ENCODE measurements at places on chromosomes 7 and 10.

DNA sequence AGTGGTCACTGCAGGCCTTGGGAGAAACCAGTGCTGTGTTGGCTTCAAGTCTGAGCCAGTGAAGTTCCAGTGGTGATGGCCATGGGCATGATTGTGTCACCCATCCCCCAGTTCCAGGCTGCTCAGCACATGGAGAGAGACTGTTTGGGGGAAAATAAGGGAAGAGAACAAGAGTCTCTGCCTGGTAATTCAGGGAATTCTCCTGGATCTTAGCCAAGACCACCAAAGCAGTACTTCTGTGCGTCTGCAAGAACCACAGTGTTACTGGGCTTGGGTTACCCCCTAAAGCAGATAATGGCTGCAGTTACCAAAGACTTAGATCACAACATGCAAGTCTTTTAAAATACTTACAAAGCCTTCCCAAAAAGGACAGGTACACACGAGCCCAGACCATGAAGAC lies 225.0 kb upstream of the SEMA3C start:
- no peak for DNase-seq

- DNase-seq: no peak
Measured at GRCh38 chr10:129814681-129815646, 149.1 kb downstream of the EBF3 start.

DNA sequence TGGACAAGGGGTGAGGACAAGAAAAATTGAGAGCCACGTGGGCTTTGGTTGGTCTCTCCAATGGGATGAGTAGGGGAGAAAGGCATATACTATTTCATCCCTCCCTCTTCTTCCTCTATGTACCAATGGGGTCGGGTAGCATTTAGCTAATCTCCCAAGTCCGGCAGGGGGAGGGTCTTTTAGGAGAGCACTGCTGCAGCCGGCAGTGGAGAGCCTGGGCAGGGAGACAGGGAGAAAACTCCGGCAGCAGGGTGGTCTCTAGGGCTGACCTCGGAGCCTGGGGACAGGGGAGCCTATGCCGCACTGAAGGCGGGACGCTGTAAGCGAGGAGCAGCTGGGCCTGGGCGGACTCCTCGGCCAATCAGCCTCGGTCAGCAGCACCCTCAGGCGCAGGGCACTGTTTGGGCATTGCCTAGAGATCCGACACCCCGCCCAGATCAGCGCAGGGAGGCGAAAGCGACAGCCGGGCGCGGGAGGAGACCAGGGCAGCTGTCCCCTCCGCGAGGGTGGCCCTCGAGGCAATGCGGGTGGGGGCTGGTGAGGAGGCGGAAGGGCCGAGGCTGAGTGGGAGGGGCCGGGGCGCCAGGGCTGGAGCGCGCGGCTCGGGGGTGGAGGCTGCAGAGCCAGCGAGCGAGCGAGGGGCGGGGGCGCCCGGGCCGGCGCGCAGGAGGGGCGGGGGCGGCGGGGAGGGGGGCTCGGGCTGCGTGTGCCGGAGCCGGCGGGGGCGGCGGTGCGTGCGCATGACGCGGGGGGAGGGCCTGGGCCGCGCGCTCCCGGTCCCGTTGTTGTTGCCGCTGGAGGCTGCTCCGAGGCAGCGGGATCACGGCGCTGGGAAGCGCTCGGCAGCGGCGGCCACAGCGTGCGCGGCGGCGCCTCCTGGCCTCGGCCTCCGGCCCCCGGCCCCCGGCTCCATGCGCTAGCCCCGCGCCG lies at the start of gene AGAP3:
Gene AGAP3, plus strand, starts transcription at position 785 of the 930 bp plus-strand sequence. CDS start 267 bp downstream, outside the sequence.
- peak; percentile 70 for DNase-seq

DNA sequence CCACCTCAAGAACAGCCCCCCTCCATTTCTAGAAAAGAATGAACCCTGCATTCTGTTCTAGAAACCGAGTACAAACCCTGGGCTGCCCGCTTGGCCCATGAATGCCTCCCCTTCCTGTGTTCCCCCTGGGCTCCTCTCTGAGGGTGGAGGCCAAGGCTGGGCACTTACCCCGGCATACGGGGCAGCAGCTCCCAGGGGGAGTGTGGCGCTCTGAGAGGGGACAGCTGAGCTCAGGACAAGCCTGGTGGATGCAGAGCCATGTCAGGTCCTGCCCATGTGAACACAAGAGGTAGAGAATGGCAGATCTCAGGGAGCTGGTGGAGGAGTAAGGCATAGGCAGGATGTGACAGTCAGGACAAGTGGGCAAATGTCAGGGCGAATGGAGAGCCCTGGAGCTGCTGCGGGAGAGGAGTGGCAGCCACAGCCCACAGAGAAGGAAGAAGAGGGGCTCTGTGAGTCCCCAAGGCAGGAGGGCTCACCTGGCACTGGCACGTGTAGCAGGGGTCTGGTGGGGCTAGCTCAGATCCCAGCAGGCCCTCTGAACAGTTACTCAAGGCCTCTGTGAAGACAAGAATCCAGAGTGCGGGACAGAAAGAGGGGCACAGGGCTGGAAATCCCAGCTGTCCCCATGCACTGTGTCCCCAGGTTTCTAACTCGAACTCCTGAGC lies 18.9 kb downstream of the ATP6V1F start:
- no peak for DNase-seq

DNA sequence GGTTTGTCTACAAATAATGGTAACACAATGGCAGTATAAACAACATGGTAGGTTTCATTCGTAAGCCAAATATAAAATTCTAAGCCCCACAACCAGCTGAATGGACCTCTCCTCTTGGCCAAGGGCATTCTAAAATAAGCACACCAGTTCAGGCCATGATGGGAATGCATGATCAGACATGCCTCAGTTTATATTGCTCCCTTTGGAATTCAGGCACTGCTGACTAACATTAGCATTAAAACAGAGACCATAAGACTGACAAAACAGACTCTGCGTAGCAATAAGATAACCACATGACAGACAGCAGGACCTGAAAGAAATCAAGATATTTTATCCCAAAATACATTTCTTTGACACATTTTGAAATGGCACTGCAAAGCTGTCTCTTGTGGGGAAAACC lies 125.8 kb downstream of the FAM107B start:
- no peak for DNase-seq

DNA sequence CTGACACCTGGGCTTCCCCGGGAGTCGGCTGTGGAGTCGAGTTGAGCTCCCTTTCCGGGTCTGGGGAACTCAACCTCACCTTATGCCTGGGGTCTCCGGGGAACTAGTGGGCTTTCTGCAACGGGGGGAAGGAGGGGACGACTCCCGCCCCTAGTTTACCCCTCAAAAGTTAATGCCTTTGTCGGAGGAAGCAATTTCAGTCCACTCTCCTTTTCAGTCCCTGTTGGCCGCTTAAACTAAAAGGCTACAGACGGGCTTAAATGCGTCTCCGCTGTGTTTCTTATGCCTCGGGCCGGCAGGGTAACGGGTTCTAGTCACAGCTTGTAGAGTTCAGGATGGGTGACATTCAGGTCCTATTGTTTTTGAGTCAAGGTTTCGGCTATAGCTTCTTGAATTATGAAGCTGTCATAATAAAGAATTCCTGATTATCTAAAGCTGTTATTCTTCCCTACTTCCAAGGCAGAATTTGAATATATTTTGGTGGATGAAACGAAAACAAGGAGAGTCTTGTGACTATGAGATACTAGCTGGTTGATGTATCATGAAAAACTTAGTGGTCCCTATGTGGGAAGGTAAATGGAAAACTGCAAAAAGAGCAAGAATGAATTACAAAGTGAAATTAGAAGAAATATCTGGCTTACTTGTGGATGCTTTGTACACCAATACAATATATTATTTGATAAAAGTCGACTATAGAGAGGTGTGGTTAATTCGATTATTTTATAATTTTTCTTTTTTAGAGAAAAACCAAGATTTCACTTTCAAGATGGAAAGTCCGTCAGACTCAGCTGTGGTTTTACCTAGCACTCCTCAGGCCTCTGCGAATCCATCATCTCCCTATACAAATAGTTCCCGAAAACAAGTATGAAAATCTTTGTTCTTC lies 495 bp downstream of the SFR1 start:
- DNase-seq: peak; percentile 2

All from IMR-90 (cell line).